ENCODE measurements at places on chromosomes 16 and 17.

GRCh38 chr16:10562361-10562899, 18.0 kb downstream of the EMP2 start:
- no peak for DNase-seq

DNA sequence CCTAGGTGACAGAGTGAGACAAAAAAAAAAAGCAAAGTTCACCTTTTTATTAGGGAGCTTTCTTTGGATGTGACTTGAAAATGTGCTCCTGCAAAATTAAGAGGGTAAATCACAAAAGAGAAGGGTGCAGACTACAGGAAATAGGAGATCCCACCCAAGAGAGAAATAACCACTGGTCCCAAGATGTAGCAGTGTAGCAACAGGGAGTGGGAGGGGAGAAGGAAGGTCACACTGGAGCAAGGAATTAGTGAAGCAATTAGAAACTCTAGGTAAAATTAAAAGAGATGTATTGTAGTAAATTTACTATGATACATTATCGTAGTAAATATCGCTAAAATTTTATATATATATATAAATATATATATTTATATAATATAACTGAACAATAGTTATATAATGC, 12.3 kb upstream of the SPN start:
- no peak for DNase-seq

DNA sequence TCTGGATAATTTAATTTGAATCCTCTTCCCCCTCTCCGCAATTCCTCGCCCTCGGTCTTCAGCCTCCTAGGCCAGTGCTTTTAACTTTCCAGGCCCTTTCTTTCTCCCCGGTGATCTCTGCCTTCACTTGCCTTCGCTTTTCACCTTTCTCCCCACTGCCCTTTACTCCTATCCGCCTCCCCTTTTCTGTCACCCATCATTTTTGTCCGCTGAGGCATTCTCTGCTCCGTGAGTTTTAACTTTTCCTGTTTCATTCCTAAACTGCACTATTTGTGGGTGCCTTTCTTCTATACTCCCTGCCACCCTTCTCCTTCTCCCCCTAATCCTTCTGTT, 729 bp downstream of the LONP2 start:
- no peak for DNase-seq

GRCh38 chr17:79104898-79105600, 30.4 kb downstream of the ENGASE start:
- no peak for DNase-seq

GRCh38 chr17:14118951-14119350, 49.6 kb downstream of the COX10 start:
- DNase-seq: no peak

Measured in anterior cingulate cortex (tissue), 58 donors.